ENCODE measurements at places on chromosomes 16 and 17.

GRCh38 chr16:57637424-57637823 is 9.0 kb downstream of the ADGRG1 start:
- DNase-seq = no peak

DNA sequence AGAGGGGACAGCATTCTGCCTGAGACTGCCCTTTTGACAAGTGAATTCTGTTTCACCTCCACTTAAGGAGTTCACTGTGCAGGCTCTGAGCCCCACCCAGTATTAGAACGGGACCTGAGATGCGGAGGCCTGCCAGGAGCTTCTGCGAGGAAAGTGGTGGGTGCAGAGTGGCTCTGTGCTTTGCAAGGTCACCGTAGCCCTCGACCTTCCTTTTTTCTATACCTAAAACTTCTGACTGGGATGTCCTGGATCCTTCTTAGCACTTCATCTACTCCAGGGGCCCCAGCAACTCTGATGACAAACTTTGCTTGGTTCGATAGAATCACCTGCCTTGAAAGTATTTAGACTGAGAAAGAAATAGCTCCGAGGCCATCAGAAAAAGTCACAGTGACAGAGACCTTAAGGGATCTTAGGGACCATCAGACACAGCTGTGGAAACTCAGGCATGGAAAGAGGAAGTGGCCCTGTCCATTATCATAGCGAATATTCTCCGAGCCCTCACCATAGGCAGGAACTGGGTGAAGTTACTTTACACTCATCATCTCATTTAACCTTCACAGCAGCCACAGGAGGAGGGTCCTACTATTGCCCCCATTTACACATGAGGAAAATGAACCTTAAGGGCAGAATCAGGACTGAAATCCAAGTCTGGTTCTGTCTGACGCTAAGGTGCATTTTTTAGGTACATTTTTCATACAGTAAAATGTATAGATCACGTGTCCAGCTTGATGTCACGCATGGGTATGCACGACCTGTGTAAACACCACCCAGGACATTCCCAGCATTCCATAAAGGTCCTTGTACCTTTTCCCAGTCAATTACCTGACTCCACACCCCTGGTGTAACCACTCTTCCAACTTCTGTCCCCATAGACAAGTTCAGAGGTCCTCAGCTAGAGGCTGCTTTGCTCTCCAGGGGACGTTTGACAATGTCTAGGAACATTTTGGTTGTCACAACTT is 676 bp upstream of the KRT13 start:
- no peak for DNase-seq

DNA sequence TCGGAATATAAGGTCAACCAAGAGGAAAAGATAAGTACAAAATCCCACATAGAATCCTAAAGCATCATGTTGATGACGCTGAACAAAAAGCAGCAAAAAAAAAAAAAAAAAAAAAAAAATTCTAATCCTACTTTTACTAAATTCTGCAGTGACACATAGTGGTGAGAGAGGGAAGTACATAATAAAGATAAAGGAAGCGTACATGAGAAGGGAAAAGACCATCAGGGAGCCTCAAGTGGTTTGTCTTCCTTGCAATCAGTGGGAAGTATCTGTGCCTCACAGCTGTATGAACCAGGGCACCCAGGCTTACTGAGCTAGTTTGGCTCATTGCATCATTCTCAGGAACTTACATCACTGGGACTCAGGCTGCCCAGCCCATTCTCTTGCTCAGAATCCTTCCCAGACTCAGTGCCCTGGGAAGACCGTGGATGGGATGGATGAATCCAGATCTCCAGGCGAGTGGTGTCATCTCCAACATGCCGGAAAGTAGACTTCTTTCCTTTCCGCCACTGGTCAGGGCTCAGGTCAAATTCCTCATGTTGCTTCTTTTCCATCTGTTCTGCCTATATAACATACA is 21.2 kb downstream of the SMG6 start:
- DNase-seq = no peak

- no peak for DNase-seq
Observed at GRCh38 chr17:9343516-9343915, 232.1 kb downstream of the STX8 start.

DNA sequence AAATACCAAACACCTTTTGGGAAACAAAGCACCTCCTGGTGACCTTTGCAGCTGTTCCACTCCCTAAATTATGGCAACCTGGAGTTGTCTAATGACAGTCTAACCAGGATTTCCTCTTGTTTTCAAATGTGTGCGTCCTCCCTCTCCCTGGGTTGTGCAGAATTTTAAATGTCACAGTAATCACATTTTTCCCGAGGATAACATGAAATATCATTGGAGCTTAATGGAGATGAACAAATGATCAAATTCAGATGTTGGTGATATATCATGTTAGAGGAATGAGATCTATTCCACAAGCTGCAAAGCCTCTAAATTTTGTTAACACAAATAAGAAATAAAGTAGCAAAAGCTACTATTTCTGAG is 86.9 kb upstream of the HLF start:
- DNase-seq = no peak

DNA sequence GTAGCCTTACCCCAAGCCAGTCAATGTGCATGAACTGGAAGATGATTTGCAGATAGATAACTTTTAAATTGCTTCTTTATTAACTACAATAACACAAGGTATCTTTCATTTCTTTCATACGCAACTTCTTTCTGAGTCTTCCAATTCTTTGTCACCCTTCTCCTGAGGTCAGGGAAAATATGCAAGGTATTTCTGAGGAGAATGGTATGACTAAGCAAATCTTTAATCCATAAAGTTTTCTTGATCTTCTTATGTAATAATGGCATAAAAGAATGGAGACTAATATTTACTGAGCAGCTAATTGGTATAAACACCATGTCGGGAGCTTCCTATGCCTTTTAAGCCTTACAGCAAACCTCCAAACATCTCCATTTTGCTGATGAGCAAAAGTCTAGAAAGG is 438.9 kb downstream of the KCNJ2 start:
- no peak for DNase-seq

DNA sequence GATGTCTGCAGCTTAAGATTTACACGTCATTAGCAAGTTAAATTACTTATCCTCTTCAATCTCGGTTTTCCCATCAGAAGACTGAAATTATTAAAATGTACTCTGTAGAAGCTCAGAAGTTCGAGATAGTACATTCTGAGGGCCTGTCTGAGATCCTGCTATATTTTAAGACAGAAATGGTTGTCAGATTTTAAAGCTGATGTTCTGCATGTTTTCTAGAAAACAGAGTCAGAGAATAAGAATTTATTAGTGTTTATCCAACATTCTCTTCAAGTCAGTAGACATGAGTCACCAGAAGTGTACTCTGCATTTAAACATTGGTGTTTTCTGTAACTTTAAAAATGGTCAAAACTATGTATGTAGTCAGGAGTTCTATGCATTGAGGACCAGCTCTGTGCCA is 155.2 kb upstream of the MYOCD start:
- DNase-seq = no peak

- DNase-seq = no peak
Observed at GRCh38 chr17:18944646-18945045, 7.3 kb upstream of the SLC5A10 start.

- DNase-seq = no peak
Observed at GRCh38 chr16:74778646-74779045, 4.0 kb upstream of the FA2H start.

DNA sequence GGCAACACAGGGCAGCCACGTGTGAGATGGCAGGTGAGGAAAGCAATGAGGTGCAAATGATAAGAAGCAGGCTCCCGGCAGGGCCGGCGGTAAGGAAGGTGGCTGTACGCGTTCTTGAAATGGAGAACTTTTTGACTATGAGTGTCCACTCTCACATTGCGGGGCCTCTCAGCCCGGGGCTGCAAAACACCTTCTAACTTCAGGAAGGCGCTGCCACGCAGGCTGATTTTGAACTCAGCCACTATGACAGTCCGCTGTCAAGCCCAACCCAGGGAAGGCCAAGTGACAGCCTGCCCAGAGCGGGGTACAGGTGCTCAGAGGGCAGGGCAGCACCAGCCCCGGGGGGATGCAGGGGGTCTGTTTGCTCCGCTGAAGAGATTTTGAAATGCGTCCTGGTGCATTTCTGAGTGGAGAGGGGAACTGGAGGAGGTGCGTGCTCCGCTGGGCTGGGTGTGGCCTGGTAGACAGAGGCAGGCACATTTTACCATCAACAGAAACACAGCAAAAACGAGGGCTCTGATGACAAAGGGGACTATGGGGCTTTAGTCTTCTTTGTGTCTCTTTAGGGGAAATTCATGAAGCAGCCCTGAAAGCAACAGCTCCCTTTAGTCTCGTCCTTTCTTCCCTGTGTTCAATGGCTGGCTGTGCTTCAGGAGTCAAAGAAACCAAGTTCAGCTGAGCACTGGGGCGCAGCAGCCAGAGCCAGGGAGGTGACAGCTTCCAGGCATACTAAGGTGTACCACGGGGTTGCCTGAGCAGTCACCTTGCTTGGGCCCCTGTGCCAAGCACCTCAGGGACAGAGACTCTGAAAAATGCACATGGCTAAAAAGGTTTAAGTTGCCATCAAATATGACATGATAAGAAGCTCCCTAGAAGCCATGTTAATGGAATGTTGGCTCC is 14.6 kb upstream of the SREBF1 start:
- no peak for DNase-seq

DNA sequence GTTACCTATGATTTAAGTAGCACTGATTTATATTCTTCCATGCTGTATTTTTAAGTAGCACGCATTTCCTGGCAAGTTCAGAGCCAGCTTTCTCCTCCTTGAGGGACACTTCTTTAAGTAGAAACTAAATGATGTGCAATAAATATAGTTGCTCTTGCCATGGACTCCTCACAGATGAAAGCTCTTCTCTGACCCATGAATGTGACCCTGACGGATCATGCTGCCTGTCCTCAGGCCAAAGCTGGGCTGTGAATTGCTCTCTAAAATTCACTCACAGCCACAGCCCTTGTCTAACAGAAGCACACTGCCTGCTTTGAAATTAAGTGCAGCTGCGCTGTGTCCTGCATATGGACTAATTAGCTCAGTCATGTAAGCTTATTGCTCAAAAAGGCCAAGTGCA is 438.8 kb downstream of the PMP22 start:
- DNase-seq = no peak

Measured in GM12892 (cell line).